Caki2 (cell line): ENCODE measurements at places on chromosomes 6 and 20.

GRCh38 chr6:12265791-12266190, 24.4 kb upstream of the EDN1 start:
- DNase-seq, result no peak

- DNase-seq, result no peak
Observed at GRCh38 chr20:19423097-19423899, 210.9 kb downstream of the SLC24A3 start.

- no peak for DNase-seq
Observed at GRCh38 chr20:29878777-29879442, 1378.6 kb upstream of the DEFB115 start.

GRCh38 chr6:46749731-46750130, 3.0 kb downstream of the ANKRD66 start:
- DNase-seq, result no peak

- no peak for DNase-seq
Observed at GRCh38 chr6:3208098-3208774, 19.2 kb downstream of the TUBB2B start.

DNA sequence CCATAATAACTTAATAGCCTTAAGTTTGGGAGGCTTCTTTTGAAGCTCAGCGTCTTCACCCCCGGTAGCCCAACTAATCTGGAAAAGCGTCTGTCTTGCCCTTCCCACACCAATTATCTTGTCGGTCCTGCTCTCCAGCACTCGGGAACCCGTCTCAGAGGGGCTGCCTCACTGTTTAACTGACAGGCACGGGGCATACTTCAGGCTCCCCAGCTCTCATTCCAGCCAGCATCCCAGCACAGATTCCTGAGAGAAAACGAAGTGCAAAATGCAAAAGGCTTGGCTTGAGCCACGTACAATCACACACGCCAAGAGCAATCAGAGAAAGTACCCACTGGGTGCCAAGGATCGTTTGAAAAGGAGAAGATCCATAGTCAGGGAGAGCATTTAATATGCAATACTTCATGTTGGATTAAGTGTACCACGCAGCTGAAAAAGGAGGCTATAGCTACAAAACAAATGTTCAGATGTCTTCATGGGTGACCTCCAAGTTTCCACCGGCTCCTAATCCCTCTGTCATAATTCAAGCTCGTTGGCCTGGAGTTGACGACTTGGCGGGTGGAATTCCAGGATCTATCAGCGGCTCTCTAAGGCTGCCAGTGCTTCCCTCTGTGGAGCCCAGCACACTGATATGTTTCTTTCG, 53.7 kb upstream of the STX16 start:
- no peak for DNase-seq

DNA sequence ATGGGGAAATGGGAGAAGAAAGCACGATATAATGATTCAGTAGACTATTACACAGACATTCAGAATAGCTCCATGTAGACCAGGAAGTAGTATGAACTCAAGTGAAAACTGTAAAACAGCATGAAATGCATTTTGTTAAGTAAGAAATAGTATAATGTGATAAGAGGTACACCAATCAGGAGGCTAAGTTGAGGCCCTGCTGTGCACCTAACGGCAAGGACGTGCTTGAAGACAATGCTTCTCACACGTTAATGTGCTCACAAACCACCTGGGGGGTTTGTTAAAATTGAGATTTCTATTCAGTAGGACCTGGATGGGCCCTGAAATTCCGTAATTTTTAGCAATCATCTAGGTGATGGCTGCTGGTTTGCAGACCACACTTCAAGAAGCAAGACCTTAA, 178.9 kb upstream of the SULF2 start:
- DNase-seq, result no peak

DNA sequence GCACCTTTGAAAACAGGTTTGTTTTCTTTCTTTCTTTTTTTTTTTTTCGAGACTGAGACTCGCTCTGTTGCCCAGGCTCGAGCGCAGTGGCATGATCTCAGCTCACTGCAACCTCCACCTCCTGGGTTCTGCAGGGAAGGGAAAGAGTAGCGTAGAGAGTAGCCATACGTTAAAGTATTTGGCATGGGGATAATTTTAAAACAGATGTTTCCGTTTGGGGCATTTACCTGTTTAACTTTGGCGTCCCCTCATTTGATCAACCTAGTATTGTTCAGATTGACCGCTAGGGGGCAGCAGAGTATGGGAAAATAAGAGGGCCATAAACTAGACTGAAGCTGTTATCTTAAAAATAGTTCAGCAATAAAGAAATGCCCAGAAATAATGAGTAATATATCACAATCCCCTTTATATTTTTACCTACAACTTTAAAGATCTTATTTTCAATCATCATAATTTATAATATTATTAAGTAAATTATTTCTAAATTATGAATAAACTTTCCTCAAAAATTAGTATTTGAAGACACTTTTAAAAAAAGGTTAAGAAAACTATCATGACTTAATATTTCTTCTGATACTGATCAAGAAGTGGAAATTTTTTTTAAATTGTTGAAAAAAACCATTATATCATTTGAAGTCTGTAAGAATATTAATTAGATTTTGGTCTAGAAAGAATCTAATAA, 7.6 kb upstream of the TAAR9 start:
- DNase-seq, result peak; percentile 48

- no peak for DNase-seq
Observed at GRCh38 chr20:46235077-46235476, 73.2 kb downstream of the CDH22 start.

- DNase-seq, result no peak
Observed at GRCh38 chr6:73032586-73032985, 192.7 kb downstream of the KHDC1L start.

DNA sequence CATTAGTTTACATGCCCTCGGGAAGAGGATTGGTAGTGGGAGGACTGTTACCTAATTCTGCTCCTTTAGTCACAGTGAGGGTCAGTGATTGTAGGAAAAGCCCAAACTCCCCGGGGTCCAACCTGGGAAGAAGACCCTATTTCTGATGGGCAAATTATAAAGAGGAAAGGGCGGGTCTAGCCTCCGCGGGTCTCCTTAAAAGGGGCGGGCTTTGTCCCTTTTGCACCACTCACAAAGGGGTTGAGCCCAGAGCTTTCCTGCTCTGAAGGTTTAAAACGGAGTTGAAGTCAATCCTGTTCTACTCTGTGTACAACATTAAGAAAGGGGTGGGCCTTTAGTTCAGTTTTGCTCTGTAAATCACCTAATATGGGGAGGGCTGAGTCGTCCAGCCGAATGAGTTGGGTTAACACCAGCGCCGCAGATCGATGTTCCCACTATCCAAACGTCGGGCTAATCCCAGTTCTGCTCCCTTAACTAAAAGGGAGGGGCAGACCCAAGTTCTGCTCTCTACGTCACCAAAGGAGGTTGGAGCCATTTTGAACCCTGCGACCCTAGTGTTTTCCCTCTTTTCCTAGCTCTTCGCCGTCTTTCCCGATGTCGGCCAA, 920 bp upstream of the RNF5 start:
- peak; percentile 76 for DNase-seq

DNA sequence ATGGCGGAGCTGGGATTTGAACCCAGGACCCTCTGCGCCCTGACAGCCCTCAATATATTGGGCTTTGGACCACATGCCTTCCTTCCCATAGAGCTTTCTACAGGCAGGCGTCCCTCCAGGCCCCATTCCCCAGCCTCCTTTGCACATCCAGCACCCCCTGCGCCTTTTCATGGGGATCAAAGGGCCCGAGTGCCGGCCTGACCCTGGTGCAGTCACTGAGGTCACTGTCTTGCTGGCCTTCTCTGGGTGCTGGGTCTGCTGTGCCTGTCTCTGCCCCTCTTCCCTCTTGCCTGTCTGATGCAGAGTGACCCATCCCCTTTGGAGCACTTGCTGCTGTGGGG, 1.7 kb downstream of the OPRL1 start:
- DNase-seq, result no peak

DNA sequence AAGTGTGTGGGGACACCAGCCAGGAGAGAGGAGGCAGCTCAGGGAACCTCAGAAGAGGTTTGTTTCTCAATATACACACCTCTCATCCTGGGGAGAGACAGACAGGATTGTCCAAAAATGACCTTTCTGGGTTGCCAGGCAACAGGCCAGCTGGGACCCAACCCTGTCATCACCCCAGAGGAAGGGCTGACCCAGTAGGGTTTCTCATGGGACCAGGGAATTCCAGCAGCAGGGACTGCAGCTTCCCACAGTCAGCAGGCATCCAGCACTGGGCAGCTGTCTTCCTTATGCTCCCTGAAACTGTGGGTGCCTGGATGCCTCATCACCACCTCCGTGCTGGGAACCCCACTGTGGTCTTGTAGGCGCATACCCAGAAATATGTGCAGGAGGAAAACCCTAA, 1.3 kb downstream of the C20orf202 start:
- DNase-seq, result no peak

GRCh38 chr6:17932330-17932852, 55.0 kb downstream of the KIF13A start:
- DNase-seq, result no peak

DNA sequence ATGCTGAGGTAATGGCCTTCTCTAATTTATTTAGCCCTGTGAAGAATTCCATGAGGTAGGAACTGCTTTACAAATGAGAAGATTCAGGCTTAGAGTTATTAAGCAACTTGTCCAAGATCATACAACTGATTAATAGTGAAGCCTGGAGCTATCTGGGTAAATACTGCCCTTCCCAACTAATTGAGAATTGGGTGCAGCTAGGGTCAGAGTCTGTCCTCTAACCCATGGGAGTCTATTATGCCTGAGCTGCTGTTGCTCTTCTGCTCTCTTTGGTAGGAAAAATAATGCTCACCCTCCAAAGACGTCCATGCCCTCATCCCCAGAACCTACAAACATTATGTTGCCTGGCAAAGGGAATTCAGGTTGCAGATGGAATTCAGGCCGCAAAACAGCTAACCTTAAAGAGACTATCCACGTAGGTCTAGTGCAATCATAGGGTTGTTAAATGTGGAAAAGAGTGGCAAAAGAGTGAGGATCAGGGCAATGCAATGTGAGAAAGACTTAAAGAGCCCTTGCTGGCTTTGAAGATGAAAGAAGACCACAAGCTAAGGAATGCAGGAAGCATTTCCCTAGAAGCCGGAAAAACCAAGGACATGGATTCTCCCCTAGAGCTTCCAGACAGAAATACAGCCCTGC, 90.1 kb downstream of the SPTLC3 start:
- DNase-seq, result no peak

DNA sequence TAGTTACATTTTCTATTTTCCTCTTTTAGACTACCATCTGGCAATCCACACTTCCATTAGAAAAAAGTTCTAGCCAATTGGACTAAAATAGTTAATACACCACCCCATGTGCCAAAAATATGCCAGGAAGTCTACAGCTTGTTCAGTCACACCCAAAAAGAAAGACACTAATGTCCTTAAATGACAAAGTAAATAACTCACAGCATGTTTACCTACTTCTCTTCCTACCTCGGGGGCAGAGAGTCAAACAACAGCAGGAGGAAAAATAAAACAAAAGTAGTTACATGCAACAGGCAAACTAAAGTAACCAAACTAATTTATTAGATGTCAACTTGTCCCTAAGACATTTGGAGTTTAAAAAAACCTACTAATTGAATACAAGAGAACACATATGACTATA, 57.0 kb downstream of the UBE3D start:
- no peak for DNase-seq

DNA sequence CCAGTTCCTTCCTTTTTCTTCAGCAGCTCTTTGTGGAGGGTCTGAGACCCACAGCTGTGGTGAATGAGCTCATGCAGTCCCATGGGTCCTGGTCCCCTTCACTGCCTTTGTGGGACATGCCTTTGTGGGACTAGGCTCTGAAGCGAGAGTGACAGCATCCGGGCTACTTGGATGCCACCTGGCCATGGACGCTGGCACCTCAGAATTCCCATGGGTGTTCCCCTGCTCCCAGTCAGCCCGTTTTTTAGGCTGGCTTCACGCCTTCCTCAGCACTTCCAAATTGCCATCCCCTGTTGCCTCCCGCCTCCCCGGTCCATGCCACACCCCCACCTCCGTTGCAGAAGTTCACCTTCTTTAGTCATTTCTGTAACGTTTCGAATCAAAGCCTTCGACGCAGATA, 45.1 kb downstream of the RAMACL start:
- DNase-seq, result no peak

- DNase-seq, result no peak
Observed at GRCh38 chr20:34344238-34344637, 18.8 kb upstream of the ITCH start.

DNA sequence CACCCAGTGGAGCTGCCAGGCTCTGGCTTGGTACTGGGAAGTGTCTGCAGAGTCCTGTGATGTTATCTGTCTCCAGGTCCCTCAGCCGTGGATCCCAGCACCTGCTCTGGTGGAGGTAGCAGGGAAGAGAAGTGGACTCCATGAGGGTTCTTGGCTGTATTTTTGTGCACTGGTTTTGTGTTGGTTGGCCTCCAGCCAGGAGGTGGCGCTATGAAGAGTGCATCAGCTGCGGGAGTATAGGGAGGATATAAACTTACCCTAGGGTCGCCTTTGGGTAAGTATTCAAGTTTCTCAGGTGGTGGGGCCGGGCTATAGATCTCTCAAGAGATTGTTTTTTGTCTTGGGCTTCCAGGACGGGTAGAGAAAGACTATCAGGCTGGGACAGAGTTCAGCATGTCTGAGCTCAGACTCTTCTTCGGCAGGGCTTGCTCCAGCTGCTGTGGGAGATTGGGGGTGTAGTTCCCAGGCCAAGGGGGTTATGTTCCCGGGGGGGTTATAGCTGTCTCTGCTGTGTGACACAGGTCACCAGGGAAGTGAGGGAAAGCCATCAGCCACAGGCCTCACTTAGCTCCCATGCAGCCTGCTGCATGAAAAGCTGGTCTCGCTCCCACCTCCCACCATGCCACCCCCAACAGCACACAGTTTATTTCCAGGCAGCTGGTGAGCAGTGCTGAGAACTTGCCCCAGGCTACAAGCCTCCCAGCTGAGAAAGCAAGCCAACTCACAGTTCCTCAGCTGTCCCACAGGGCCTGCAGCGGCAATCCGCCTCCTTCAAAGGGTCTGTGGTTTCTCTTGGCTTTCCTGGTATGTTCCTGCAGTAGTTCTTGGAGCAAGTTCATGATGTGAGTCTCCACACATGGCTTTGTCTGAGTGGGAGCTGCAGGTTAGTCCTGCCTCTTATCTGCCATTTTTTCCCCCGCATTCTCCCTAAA, 115.7 kb downstream of the AIG1 start:
- DNase-seq, result no peak

- no peak for DNase-seq
Observed at GRCh38 chr20:40744072-40744817, 55.2 kb upstream of the MAFB start.

DNA sequence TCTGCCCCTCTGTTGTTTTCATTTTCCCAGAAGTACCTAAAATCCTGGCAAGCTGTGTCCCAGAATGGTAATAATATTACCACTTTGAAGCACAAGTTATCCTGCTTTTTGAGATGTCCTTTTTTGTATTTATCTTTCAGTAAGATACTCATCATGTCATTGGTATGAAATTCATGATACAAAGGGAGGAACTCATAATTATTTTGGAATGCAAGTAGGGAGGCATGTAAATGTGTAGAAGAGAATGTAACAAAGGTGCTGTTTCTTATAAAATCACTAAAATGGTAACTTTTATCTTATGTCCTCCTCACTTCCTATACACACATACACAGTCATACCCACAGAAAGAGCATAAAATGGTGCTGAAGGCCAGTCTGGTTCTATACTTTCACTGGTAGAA, 109.9 kb downstream of the CD2AP start:
- no peak for DNase-seq

GRCh38 chr20:20184706-20185105, 132.4 kb downstream of the CFAP61 start:
- no peak for DNase-seq

GRCh38 chr6:25608558-25609174, 43.3 kb upstream of the SCGN start:
- DNase-seq, result no peak

- DNase-seq, result peak; percentile 65
Observed at GRCh38 chr6:28922821-28923317, 916 bp downstream of the TRIM27 start.

GRCh38 chr20:33443006-33443511, 504 bp downstream of the SNTA1 start:
- no peak for DNase-seq
